ENCODE measurements at places on chromosomes 7 and 10. TPM values are rescaled to one million over a fixed set of nuclear protein-coding genes. Genes with fewer than 3 reads are reported as not detected.
A peak's percentile ranks its signal among the peaks of the same experiment; 100 is the strongest.

The HEPACAM2 gene
- total RNA-seq = not detected

- no peaks in the 10 kb centered on the region for H3K4me1 ChIP-seq
- H3K36me3 ChIP-seq = no peaks in the 10 kb centered on the region
- no peak overlapping the region for H3K4me3 ChIP-seq
Observed at GRCh38 chr7:23410446-23411183, 59.7 kb downstream of the IGF2BP3 start.

DNA sequence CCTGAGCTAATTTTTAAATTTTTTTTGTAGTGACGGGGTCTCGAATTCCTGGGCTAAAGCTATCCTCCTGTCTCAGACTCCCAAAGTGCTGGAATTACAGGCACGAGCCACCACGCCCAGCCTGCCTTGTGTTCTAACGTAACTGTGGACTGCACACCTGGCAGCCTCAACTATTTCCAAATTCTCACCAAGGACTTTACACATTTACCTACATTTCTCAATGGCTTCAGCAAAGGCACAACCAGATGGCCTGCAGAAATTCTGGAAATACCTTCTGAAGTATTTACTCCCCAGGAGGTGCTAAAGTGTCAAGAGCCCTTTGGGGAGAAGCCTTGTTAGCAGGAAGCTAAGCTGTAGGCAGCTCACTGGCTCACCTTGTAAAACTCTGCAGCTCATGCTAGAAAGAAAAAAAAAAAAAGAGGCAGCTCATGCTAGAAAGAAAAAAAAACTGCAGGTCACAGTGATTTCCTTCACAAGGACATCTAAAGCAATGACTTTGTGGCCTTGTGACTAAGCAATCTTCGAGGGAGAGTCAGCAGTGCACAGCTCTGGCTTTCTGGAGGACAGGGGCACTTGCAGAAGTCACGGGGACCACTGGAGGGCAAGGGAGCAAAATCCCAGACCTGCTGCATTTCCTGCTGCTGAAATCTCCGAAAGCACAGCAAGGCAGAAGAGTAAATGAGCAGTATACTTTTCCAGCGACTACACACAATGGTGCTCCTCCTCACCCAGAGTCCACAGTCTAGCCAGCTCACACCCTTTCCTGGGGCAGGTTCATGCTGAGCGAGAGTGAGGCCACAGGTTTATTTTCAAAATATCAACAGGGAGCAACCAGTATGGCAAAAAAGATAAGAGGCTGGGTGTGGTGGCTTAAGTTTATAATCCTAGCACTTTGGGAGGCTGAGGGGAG, 40.4 kb downstream of the BAIAP2L1 start:
- no peaks in the 10 kb centered on the region for H3K27me3 ChIP-seq
- no peak overlapping the region for H3K4me3 ChIP-seq
- peak overlapping the region; percentile 56 for H3K27ac ChIP-seq
- DNase-seq = peak; percentile 51
- H3K36me3 ChIP-seq = no peaks in the 10 kb centered on the region
- no peaks in the 10 kb centered on the region for H3K4me1 ChIP-seq

The CYP2C19 gene
- total RNA-seq = not detected

- H3K27ac ChIP-seq = no peak overlapping the region
- H3K4me1 ChIP-seq = no peaks in the 10 kb centered on the region
- no peak overlapping the region for H3K4me3 ChIP-seq
- H3K27me3 ChIP-seq = no peaks in the 10 kb centered on the region
Observed at GRCh38 chr7:42730586-42730985, 181.3 kb downstream of the C7orf25 start.

- no peak overlapping the region for H3K27ac ChIP-seq
- H3K4me1 ChIP-seq = no peaks in the 10 kb centered on the region
- H3K36me3 ChIP-seq = no peaks in the 10 kb centered on the region
- DNase-seq = no peak
Observed at GRCh38 chr7:152046531-152046930, 21.1 kb downstream of the GALNT11 start.

GRCh38 chr7:18350678-18351077, 144.9 kb upstream of the HDAC9 start:
- H3K4me3 ChIP-seq = no peak overlapping the region
- no peaks in the 10 kb centered on the region for H3K27me3 ChIP-seq
- no peak overlapping the region for H3K27ac ChIP-seq
- H3K4me1 ChIP-seq = peaks cover 1% of the 10 kb centered on the region

The CADPS2 gene
- total RNA-seq = 12.2 TPM

DNA sequence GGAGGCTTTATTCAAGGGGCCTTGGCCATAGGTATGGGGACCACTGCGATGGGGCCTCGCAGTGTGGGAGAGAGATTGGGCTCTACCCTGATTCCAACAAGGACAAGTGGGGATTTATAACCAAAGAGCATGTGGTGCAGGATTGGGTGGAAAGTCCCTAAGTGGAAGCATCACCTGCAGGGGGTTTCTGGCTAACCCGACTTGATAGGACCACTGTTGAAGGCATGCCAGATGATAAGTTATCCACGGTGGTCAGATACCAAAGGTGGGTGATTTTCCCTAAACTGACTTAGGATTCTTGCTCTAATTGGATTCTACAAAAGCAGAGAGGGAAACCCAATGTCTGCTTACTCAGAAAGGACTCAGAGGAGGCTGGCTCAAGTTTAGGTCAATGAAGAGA, 429.6 kb upstream of the LRGUK start:
- no peak overlapping the region for H3K4me3 ChIP-seq
- no peak for DNase-seq
- H3K27ac ChIP-seq = no peak overlapping the region
- no peaks in the 10 kb centered on the region for H3K36me3 ChIP-seq
- no peaks in the 10 kb centered on the region for H3K4me1 ChIP-seq

DNA sequence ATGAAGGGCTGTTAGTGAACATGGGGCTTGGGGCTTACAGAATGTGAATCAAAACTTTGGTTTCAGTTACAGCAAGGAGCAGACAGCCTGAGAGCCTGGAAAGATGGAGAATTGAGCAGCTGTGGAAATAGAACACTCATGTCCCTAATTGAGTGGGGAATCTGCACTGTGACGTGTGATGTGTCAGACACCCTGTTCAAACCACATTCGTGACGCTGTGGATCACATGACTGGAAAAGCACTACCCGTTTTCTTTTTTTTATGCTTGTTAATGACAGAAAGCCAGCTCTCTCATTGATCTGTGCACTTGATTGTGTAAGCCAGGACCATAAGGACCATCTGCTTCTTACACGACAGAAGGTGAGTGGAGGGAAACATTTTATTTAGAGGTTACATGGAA, 15.1 kb upstream of the TBX20 start:
- H3K4me1 ChIP-seq = no peaks in the 10 kb centered on the region
- H3K36me3 ChIP-seq = no peaks in the 10 kb centered on the region
- no peak overlapping the region for H3K4me3 ChIP-seq
- no peak for DNase-seq
- peaks cover 1% of the 10 kb centered on the region for H3K27me3 ChIP-seq

The UCN3 gene
- not detected for total RNA-seq
